ENCODE measurements at places on chromosomes 7 and 10. TPM values are rescaled to one million over a fixed set of nuclear protein-coding genes. Genes with fewer than 3 reads are reported as not detected.

Gene RBM20
- total RNA-seq: 2.1 TPM

Gene DENND2A
- 0.41 TPM for total RNA-seq

Gene MKX
- total RNA-seq: not detected

Gene UNCX
- total RNA-seq: not detected

Gene METTL27
- total RNA-seq: 9.0 TPM

Gene LAMB4
- total RNA-seq: 0.23 TPM

Gene TMEM196
- total RNA-seq: not detected

Gene EBF3
- total RNA-seq: 0.20 TPM

Gene CDHR3
- 5.4 TPM for total RNA-seq

Gene NKX2-3
- not detected for total RNA-seq

Gene AKAP9
- 16.6 TPM for total RNA-seq

Gene GRB10
- 54.0 TPM for total RNA-seq

Gene SLC13A1
- not detected for total RNA-seq

Gene LIPJ
- not detected for total RNA-seq

Gene HOXA4
- 1.5 TPM for total RNA-seq

Gene HKDC1
- 12.9 TPM for total RNA-seq

Gene TECTB
- not detected for total RNA-seq

All from A549 treated with ZK216348 at 1 μM for 4 hours (cell line).